ENCODE measurements at places on chromosomes 13 and 19.

DNA sequence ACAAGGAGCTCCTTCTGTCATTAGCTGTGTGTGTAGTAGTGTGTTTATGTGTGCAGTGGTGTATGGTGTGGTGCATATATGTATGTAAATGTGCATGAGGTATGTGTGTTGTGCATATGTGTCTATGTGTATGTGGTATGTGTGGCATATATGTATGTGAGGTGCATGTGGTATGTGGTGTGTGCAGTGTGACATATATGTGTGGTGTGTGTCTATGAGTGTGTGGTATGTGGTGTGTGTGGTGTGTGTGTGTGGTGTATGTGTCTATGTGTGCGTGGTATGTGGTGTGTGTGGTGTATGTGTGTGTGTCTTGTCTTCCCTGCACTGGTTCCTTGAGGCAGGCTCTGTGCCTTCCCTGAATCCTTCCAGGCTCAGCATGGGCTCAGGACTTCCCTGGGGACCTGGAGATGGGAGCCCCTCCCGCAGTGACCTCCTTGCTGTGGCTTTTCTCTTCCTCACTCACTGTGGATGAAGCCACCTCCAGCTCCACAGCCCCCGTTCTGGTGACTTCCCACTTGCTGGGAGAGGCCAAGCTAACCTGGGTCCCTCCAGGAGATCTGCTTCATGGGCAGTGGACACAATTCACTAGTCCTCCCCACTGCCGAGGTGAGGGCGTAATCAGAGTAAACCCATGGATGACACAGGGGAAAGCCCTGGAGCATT is 64.2 kb downstream of the CCDC70 start:
- no peak for DNase-seq

- DNase-seq, result no peak
Observed at GRCh38 chr19:944171-944567, 18.3 kb downstream of the ARID3A start.

DNA sequence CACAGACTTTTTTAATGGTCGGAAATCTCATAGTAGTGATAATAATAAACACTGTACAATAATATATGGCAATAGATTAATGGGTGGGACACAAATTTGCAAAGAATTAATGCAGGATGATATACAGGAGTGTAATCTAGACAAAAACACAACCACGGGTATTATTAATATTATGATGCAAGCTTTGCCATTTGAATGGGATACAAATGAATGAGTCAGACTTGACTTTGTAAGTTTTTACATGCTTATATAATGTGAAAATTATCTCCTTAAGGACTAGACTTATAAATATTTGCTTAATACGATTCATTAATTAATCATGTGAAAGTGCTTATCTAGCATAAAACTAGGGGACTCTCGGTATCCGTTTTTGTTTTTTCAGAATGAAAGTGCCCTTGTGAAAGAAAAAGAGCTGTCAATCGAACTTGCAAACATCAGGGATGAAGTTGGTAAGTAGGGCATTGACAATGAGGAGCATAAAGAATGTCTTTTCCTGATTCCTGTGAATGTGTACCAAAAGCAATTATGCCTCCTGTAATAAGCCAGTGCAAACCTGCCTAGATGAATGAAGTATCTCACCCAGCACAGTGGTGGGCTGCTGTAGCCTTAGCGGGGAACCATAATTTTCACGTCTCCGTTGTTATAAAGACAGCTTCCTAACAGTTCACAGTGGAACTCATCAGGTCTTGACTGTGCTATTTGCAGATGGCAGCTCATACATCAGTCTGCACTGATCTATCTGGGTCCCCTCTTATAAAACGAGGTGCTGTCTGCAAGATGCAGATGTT is 155.7 kb downstream of the SLC7A1 start:
- no peak for DNase-seq

DNA sequence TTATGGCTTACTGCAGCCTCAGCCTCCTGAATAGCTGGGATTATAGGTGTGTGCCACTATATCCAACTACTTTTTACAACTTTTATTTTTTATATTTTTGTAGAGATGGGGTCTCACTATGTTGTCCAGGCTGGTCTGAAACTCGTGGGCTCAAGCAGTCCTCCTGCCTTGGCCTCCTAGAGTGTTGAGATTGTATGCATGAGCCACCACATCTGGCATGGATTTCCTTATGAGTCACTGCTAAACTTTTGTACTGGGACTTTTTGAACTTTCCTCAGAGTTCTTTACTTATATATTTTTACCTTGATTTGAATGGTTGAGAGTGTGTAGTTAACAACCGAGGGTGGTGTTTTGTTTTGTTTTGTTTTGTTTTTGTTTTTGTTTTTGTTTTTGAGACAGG is 33.4 kb downstream of the DNAJC3 start:
- no peak for DNase-seq

- peak; percentile 76 for DNase-seq
Observed at GRCh38 chr19:51690454-51691073, 2.6 kb upstream of the SPACA6 start.

- no peak for DNase-seq
Observed at GRCh38 chr13:107231944-107232343, 664.0 kb upstream of the ARGLU1 start.

- DNase-seq, result no peak
Observed at GRCh38 chr19:31256593-31256960, 92.7 kb downstream of the TSHZ3 start.

DNA sequence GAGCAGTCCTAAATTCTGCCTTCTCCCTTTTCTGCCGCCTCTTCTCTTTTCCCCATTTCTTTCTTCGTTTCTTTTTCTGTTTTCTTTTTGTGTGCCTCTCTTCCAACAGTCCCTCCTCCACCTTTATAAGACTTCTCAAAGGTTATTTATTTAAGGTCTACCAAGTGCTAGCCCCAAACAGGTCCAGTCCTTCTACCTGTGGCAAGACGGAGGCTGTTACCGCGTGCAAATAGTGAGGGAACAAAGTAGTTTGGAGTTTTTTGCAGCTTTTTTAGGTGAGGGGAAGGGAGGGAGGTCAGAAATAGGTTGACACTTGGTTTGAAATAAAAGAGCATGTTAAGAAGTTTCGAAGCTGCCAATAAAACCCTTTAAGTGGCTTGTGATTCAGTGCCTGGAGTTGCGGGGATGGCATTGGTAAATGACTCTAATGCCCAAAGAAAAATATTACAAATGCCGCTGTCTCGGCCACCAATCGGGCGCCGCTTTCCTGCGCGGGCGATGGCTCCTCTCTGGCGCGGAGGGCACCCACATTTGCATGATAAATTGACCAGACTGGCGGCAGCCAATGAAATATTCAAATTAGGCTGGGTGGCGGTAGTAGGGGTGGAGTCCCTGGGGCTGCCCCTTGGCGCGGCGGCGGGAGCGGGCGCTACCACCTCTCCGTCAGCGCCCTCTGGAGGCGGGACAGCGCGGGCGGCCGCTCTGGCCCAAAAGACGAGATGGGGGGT is 7.5 kb upstream of the TSHZ3 start:
- DNase-seq, result no peak

GRCh38 chr13:23752111-23753001 is 136.8 kb downstream of the MIPEP start:
- no peak for DNase-seq
